ENCODE measurements at places on chromosomes 5 and 9.

DNA sequence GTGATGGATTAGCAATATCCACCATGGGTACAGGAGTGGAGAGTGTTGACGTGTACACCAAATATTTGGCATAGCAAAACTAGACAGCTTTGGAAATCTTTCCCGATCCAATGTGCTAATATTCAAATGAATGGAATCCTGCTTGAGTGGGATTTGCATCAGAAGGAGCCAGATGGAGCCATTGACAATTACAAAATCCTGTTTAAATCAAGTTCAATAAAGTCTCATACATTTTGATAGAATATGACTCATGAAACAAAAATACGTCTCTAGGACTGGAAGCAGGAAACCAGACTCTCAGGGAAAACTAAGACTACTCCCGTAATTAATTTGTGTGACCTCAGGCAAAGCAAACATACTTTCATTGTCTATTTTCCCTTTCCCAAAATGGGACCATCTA is 13.0 kb downstream of the TNC start:
- DNase-seq, result no peak

DNA sequence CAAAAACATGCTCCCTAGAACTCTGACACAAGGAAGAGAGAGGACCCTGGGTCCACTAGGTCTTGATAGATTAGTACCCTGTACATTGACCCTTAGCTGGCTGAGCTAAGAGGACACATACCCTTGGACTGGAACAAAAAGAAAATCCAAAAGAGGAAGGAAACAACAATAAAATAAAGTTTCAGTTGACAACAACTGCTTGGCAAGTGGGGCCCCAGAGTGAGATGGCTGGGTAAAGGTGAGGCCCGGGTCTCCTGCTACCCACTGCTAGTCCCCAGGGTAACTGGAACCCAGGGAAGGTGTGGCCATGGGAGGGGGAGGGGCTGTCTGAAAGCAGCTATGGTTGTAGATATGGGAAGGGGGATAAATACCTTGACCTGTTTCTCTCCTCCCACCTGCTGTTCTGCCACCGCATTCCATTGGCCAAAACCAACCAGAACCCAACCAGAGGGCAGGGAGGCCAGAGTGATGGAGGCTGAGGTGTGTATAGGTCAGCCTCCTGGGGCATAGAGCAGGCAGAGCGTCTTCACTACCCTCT is 11.7 kb downstream of the TAL2 start:
- no peak for DNase-seq

- no peak for DNase-seq
Observed at GRCh38 chr9:13013991-13014883, 239.4 kb downstream of the LURAP1L start.

- DNase-seq, result no peak
Observed at GRCh38 chr9:98888801-98889421, 54.8 kb upstream of the COL15A1 start.

- DNase-seq, result no peak
Observed at GRCh38 chr9:113634596-113635515, 171.3 kb downstream of the RGS3 start.

- DNase-seq, result peak; percentile 29
Observed at GRCh38 chr5:179763215-179763945, 30.4 kb upstream of the LTC4S start.

All from nucleus accumbens (tissue), 56 donors.